Right renal cortex interstitium (tissue), 3 donors: ENCODE measurements at places on chromosomes 13 and 19.
A peak's percentile ranks its signal among the peaks of the same experiment; 100 is the strongest.

GRCh38 chr19:31232871-31233270 is 116.4 kb downstream of the TSHZ3 start:
- DNase-seq: no peak

- no peak for DNase-seq
Measured at GRCh38 chr13:42396501-42396900, 124.5 kb downstream of the AKAP11 start.

- no peak for DNase-seq
Measured at GRCh38 chr13:98797456-98797855, 45.0 kb upstream of the SLC15A1 start.

GRCh38 chr13:23695196-23695595 is 125.0 kb downstream of the TNFRSF19 start:
- DNase-seq: no peak

DNA sequence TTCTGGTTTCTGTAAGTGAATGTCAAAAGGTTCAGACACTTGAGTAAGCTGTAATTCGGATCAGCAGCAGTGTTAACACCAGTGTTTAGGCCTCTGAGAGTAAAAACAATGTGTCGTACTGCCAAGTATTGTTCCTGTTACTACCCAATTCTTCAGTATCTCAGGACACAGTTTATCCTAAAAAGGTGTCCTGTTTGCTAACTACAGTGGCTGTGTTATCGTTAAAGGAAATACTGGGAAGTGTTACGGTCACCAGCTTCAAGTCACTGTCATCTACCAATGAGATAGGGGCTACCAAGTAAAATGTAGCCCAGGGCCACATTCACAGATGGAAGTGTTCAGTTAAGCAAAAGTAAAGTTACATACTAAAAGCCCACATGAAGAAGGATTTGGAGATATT is 2.3 kb upstream of the UPF3A start:
- no peak for DNase-seq

- DNase-seq: no peak
Measured at GRCh38 chr19:17659996-17660395, 28.2 kb downstream of the UNC13A start.

DNA sequence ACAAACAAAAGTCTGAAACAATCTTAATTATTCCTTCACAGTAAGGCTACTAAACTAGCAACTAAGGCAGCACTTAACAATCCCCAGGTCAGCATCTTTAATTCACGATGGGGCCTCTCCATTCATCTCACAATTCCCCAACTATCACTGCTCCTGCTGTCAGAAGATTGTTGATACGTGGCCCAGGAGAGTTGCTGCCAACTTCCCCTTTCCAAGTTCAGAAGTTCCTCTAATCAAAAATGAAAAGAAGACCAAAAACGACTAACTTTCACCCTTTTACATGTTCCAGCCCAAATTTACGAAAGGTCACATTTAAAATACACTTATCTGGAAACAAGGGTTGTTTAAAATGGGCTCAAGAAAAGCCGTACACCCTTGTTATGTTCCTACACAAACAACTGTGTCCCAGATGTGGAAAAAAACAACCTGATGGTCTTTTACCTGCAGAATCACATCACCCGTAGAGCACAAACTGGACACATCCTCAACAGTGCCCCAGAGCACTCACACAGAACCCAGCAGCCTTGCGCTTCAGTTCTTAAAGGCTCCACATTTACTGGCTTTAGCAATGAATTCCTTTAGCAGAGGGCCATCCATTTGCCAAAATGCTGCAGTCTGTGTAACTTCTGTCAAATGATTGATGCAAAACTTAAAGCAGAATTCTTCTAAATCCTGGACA is 38.0 kb downstream of the PHF11 start:
- DNase-seq: no peak

GRCh38 chr19:12932392-12933286 is 872 bp downstream of the FARSA start:
- DNase-seq: no peak

DNA sequence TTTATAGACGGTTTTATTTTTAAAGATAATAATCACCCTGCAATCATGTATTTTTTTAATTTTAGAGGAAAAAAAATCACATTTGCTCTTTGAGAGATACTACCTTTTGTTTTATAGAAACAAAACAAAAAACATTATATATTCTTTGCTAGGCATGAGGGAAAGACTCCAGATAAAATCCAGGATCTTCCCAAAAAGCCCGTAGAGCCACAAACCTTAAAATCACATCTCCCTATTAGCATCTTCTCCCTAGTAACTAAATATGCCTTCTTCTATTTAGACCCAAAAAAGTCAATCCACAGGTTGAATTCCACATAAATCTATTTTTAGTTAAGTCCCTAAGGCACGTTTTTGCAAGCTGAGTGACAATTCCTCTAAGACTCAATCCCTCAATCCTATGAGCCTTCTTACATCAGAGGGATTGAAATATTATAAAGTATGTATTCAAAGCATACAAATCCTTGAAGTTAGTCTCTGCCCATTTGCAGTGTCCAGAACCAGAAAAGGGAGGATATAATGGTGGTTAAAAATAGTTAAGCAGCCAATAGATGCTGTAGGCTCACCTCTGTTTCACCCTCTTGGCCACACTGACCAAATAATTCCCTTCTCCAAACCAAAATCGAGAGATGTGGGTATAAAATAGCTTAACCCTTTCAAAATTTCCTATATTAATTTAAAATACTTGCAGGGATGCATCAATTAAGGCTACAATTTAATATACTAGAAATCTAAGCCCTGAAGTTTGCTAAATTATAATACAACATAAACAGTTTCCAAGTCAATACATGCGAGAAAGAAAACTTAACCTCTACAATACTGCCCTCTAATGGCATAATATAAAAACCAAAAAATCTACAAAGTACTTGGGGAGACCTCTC is 64.0 kb downstream of the SERP2 start:
- DNase-seq: no peak

- no peak for DNase-seq
Measured at GRCh38 chr13:33757713-33758112, 60.2 kb upstream of the RFC3 start.

DNA sequence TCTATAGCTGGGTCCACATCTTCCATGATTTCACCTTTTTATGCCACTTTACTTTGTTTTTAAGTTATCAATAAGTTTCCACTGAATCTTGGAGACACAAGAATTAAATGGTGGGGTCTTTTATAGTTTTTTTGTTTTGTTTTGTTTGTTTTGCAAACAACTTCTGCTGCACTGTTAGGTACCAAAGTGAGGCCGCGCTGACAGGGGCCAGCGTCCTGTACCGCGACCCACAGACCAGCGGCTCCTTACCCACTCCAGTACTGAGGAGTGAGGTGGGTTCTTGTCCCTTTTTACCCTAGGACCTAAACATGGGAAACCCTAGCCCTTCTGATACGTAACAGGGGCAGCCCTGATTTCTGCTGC is 75.8 kb upstream of the MCF2L start:
- no peak for DNase-seq

DNA sequence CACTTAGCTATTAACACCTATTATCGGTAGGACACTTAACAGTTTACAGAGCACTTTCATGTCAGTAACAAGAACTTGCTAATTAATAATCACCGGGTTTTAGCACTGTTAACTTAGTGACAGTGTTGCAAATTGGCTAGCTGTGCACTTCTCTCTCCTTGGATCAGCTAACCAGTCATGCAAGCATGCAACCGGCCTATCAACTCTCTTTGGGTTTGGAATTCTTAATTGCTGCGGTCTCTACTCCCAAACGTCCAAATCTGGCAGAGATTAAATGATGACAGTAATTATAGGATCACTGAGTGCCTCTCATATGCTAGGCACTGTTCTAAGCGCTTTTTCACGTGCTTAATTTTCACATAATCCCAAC is 1.2 kb downstream of the EPS15L1 start:
- no peak for DNase-seq

GRCh38 chr13:100636441-100636840 is 38.2 kb downstream of the TMTC4 start:
- DNase-seq: no peak

GRCh38 chr13:59879281-59879680 is 284.4 kb downstream of the DIAPH3 start:
- peak; percentile 9 for DNase-seq

DNA sequence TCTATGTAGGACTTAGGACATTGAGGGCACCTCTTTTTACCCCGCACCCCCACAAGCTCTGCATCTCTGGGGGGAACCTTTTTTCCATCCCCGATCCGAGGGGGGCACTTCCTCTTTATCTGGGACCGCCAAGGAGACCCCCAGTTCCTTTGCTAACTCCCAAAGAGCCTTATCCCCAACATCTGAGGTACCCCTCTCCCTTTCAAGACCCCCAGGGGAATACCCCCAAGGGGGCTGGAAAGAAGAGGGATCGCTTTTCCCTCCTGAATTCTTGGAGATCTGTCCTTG is 1.1 kb downstream of the TNFSF9 start:
- DNase-seq: no peak

DNA sequence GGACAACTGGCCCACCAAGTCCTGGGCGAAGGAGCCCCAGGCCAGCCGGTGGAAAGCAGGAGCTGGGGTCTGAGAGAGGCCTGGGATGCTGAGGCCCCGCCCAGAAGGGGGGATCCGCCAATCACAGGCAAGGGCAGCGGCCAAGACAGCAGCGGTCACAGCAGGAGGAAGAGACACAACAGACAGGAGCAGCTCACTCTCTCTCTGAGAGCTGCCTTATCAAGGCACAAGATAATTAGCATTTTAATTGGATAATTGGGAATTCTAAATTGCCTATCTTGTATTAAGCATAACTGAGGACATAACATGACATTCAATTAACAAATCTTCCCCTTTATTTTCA is 46.2 kb downstream of the CEBPG start:
- DNase-seq: no peak

- no peak for DNase-seq
Measured at GRCh38 chr19:5993648-5994358, 15.9 kb upstream of the RANBP3 start.

DNA sequence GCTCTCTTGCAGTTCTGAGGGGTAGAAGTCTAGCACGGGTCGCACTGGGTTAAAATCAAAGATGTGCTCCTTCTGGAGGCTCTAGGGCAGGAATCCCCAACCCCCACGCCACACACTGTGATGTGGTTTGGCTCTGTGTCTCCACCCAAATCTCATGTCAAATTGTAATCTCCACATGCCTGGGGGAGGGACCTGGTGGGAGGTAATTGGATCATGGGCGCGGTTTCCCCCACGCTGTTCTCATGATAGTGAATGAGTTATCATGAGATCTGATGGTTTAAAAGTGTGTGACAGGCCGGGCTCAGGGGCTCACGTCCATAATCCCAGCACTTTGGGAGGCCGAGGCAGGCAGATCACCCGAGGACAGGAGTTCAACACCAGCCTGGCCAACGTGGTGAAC is 26.6 kb upstream of the CALM3 start:
- no peak for DNase-seq

- DNase-seq: no peak
Measured at GRCh38 chr13:50742353-50742752, 101.1 kb downstream of the DLEU7 start.

GRCh38 chr13:23513455-23513854 is 56.8 kb upstream of the TNFRSF19 start:
- DNase-seq: no peak

DNA sequence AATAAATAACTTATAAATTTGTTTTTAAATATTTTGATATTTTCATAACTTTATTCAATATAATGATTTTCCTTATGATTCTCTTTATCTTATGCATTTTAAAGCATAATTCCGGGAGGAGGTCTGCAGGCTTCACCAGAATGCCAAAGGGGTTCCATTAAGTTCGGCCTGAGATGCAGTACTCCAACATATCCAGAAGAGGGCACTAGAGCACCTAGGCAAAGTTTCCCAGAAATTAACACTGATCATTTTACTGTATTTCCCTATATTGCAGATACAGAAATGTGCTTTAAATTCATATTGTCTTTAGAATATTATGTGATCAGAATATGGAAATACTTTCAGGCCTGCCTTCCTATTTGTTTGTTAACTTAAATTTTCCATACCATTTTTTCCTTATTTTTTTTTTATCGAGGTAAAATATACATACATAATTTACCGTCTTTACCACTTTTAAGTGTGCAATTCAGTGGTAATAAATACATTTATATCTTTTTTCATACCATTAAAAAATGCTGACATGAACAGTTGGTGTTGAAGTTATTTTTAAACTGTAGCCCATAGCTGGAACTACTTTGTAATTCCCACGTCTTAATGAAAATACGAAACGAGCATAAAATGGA is 58.9 kb upstream of the TM9SF2 start:
- DNase-seq: no peak

- DNase-seq: no peak
Measured at GRCh38 chr13:65653613-65654012, 1576.5 kb downstream of the PCDH9 start.
